ENCODE measurements at places on chromosomes 5 and 9.

DNA sequence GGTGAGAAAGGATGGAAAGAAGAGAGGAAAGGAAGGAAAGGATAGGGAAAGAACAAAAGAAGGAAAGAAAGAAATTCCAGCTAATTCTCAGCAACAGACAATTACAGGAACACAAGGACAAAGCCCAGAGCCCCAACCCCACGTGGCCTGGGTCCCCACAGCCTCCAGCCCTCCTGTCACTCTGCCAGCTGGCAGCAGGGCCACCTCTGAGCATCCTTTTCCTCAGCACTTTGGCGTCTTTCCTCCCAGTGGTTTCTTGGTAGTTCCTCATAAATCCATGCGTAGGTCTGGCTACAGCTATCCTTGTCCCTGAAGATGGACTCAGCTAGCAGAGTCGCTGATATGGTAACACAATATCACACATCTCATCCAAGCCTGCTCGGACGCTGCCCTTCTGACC is 28.3 kb downstream of the ADAMTS2 start:
- H3K4me3 ChIP-seq = no peak overlapping the region
- no peaks in the 10 kb centered on the region for H3K36me3 ChIP-seq
- DNase-seq = no peak
- no peak overlapping the region for H3K27ac ChIP-seq
- H3K4me1 ChIP-seq = peaks cover 20% of the 10 kb centered on the region

- no peaks in the 10 kb centered on the region for H3K36me3 ChIP-seq
- H3K27ac ChIP-seq = no peak overlapping the region
- no peak overlapping the region for H3K4me3 ChIP-seq
These were observed 26.6 kb downstream of the GADD45G start for GRCh38 chr9:89631384-89631783.

DNA sequence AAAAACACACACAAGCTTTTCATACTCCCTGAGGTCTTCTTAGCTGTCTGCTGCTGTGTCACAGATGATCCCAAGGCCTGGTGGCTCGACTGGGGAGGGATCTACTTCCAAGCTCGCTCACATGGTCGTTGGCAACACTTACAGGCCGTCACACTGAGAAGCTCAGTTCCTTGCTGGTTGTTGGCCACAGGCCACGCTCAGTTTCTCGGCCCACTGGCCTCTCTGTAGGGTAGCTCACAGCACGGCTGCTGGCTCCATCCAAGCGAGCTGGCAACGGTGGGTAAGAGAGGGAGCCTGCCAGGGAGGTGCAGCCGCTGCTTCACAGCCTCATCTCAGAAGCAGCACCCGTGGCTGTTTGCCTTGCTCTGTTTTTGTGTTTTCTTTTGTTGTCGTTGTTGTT is 43.8 kb upstream of the GFPT2 start:
- H3K4me1 ChIP-seq = no peaks in the 10 kb centered on the region
- H3K27me3 ChIP-seq = peaks cover 16% of the 10 kb centered on the region
- no peak overlapping the region for H3K27ac ChIP-seq
- no peak for DNase-seq
- no peak overlapping the region for H3K4me3 ChIP-seq

DNA sequence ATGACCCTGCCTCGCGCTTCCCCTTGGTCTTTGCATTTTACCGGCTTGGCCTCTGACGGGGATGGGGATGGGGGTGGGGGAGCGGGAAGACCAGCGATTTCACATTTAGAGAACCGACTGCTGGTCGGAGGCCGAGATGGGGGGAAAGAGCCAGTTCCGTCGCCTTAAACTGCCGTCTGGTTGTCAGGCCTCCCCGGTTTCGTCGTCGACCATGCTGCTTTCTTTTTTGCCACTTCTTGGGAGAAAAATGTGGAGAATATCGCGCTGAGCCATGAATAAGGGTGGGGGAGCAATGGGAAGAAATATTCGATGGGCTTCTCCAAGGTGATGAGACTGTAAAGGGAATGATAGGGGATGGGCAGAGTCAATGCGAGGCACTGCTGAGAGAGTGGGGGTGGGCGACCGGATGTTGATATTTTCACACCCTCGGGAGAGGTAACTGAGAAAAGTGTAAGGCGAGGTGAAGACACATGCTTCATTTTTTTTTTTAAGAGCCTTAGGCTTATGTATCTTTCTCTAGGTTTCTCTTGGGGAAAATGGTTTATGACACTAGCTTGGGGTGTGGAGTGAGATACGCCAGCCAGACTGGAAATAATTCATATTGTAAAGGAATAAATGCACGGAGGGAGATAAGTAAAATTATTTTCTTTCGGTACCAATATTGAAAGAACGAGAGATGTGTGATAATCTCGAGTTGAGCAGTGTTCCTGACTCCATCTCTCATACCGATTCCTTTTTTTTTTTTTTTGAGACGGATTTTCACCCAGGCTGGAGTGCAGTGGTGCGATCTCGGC is 1.1 kb downstream of the KIF2A start:
- peaks cover 36% of the 10 kb centered on the region for H3K4me1 ChIP-seq
- peak overlapping the region; percentile 97 for H3K4me3 ChIP-seq
- H3K36me3 ChIP-seq = no peaks in the 10 kb centered on the region
- DNase-seq = peak; percentile 23

GRCh38 chr5:160618286-160618685 is 196.6 kb downstream of the PTTG1 start:
- no peak overlapping the region for H3K4me3 ChIP-seq
- H3K27me3 ChIP-seq = no peaks in the 10 kb centered on the region
- H3K4me1 ChIP-seq = no peaks in the 10 kb centered on the region

- no peak for DNase-seq
- H3K27me3 ChIP-seq = peaks cover 4% of the 10 kb centered on the region
- no peaks in the 10 kb centered on the region for H3K4me1 ChIP-seq
These were observed 372.5 kb downstream of the ARHGEF28 start for GRCh38 chr5:73998489-73998888.

DNA sequence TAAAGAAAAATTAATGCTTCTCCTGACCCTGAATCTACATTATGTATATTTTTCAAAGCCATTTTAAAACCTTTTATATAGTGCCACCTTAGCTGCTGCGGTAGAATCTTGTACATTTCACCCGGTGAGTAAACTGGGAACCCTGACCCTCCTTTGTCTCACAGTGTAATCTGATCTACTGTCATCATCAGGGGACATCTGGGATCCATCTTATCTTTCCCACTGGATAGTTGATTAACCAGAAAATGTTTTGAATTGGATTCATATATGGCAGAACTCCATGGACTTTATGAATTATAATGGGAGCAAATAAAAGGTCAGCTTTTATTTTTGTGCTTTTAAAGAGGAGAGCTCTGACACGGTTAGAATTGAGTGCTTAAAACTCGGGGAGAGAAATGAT is 95.0 kb downstream of the ADAMTSL1 start:
- no peak overlapping the region for H3K4me3 ChIP-seq
- H3K27ac ChIP-seq = no peak overlapping the region
- no peaks in the 10 kb centered on the region for H3K36me3 ChIP-seq
- H3K4me1 ChIP-seq = no peaks in the 10 kb centered on the region

DNA sequence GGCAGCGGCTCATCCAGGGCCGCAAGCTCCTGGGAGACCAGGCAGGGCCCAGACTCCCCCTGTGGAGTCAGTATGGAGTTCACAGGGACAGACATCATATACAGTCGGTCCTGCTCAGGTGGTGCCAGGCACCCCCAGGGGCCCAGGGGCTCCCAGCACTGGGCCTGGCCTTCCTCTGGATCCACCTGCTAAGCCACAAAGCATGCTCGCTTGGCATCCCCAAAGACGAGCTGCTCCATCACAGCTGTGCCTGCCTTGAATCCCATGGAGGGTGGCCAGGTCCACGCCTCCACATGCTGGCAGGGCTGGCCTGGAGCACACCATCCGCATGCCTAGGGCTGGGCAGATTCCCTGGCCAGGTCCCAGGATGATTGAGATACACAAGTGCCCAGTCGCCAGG is 4.6 kb downstream of the BICD2 start:
- H3K27ac ChIP-seq = peak overlapping the region; percentile 31
- H3K4me1 ChIP-seq = peaks cover 72% of the 10 kb centered on the region
- H3K4me3 ChIP-seq = no peak overlapping the region
- no peaks in the 10 kb centered on the region for H3K27me3 ChIP-seq
- peak; percentile 80 for DNase-seq

- peaks cover 5% of the 10 kb centered on the region for H3K4me1 ChIP-seq
- H3K4me3 ChIP-seq = no peak overlapping the region
- H3K27me3 ChIP-seq = peaks cover 10% of the 10 kb centered on the region
- no peak for DNase-seq
- H3K27ac ChIP-seq = peak overlapping the region; percentile 40
- no peaks in the 10 kb centered on the region for H3K36me3 ChIP-seq
These were observed 174.6 kb upstream of the DAPK1 start for GRCh38 chr9:87322840-87323635.

DNA sequence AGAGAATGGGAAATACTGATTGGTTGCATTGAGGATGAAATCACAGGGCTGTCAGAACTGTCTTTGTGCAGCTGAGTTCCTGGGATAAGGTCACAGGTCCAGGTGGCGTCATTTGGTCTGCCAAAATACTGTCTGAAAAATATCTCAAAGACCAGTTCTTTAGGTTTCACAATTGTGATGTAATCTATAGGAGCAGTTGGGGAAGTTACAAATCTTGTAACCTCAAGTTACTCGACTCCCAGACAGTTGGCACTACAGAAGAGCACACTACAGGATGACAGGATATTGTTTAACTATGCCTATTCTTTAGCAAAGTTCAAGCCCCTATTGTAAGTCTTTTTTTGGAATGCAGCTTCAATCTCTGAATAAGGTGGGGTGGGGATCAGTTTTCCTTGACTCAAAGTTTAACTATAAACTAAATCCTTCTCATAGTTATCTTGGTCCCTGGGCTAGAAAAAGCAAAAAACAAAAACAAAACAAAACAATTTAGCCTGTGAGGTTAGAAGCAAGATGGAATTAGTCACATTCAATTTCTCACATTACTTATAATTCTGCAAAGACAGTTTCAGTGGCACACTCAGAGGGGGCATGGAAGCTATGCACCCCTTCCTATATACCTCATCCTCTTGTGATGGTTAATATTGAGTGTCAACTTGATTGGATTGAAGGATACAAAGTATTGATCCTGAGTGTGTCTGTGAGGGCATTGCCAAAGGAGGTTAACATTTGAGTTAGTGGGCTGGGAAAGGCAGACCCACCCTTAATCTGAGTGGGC is 276.0 kb downstream of the AUH start:
- no peak for DNase-seq
- H3K27ac ChIP-seq = no peak overlapping the region
- H3K36me3 ChIP-seq = no peaks in the 10 kb centered on the region
- H3K4me3 ChIP-seq = no peak overlapping the region
- no peaks in the 10 kb centered on the region for H3K27me3 ChIP-seq

DNA sequence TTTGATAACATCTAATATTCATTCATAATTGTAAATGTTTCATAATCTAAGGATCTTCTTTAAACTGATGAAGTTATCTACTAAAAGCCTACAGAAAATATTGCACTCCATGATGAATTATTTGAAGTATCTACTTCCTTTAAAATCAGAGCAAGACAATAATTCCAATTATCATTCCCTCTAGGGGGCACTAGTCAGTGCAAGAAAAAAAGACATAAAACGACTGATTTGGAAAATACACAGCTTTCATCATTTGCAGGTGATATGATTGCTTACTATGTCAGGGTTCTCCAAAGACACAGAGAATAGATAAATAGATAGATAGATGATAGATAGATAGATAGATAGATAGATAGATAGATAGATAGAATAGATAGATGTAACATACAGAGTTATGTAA is 13.5 kb upstream of the GRM6 start:
- H3K4me3 ChIP-seq = no peak overlapping the region
- no peaks in the 10 kb centered on the region for H3K27me3 ChIP-seq
- DNase-seq = no peak
- H3K4me1 ChIP-seq = no peaks in the 10 kb centered on the region

- no peak overlapping the region for H3K27ac ChIP-seq
- no peak overlapping the region for H3K4me3 ChIP-seq
- H3K36me3 ChIP-seq = no peaks in the 10 kb centered on the region
- no peak for DNase-seq
- no peaks in the 10 kb centered on the region for H3K4me1 ChIP-seq
- no peaks in the 10 kb centered on the region for H3K27me3 ChIP-seq
These were observed 56.1 kb upstream of the TAS2R1 start for GRCh38 chr5:9686216-9686615.

DNA sequence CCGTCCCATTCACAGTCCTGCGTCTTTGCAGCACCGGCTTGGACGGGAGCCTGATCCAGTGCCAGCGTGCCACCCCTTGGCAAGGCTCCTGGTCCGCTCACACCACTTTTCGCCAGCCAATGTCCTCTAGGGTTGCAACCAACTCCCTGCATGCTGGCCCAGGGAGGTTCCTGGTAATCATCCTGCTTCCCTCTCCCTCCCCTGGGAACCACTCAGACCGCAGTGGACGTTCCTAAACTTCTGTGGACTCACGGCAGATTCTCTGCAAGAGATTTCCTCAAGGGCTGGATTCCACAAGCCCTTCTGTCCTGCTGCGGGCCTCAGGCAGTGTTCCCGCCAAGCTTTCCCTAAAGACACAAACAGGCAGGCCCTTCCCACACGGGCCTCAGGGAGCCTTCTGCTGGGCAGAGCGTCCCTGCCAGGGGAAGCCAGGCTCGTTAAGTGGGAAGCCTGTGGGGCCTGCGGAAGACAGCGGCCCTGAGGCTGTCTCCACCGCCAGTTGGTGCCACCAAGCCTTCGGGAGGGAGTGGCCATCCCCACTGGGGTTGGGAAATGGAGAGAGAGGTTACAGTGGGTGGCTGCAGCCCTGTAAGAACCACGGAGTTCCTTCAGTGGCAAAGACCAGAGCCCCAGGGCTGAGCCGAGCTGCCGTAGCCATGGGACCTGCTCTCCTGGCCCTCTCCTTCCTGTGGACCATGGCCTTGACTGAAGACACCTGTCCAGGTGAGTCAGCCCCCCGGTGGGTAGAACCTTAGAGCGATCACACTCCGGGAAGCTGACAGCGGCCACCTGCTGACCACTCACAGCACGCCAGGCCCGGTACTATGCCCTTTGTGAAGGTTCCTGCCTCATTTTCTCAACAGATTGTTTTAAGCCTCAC is 16.4 kb upstream of the FCN2 start:
- H3K27ac ChIP-seq = peak overlapping the region; percentile 52
- H3K36me3 ChIP-seq = no peaks in the 10 kb centered on the region
- DNase-seq = peak; percentile 35
- peaks cover 14% of the 10 kb centered on the region for H3K4me1 ChIP-seq
- H3K27me3 ChIP-seq = no peaks in the 10 kb centered on the region

GRCh38 chr5:67353500-67354450 is 157.2 kb upstream of the CD180 start:
- H3K27me3 ChIP-seq = no peaks in the 10 kb centered on the region
- H3K36me3 ChIP-seq = no peaks in the 10 kb centered on the region
- no peak for DNase-seq
- H3K4me1 ChIP-seq = no peaks in the 10 kb centered on the region

Data from left ventricle myocardium inferior (tissue), 1 donor.